ENCODE measurements at places on chromosomes 1 and 21.

DNA sequence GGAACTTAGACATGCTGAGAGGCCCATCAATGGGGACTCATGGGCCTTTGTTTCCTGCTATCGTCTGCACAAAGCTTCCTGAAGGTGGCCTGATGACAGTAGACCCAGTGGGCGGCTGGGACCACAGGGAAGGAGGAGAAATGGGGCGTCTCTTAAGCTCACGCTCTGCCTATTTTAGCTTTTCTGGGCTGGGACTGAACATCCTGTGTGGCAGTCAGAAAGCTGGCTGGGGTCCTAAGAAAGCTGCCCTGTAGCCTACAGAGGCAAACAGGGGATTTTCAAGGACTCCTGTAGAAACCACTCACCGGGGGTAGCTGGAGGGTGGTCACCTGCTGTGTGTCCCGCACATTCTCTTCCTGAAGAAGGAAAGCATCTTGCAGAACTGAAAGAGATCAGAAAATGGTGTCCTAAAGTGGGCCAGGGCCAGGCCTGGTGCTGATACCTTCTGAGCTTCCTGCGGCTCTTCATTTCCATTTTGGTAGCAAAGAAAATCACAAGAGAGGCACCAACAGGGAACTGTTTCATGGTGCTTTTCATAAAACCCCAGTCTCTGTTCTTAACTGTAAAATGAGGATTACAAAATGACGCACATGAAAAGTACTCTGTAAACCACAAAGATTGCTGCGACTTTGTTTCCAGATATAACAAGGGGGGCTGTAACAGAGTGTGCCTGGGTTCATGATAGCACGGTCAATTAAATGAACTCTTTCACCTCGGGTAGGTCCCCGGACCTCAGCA is 8.6 kb downstream of the ZNF496 start:
- DNase-seq = no peak

GRCh38 chr21:35204850-35205541 is 155.9 kb upstream of the RUNX1 start:
- DNase-seq = no peak

GRCh38 chr1:119636491-119637089 is 11.5 kb downstream of the ZNF697 start:
- no peak for DNase-seq

DNA sequence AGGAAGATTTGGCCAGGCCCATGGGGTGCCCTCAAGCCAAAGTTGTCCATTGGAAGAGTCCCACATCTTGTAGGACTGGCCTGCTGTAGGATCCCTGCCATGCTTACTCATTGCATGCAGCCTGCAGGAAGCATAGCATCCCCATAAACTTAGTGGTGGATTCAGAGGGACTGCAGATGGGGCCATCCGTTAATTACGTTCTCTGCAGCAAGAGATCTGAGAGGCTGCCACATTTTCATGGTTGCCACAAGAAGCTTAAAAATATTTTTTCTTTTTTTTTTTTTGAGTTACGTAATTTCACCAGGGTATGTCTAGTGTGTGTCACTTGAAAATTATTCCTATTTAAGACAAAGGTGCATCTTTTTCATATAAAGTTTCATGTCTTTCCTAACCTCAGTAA is 329.7 kb upstream of the USP24 start:
- DNase-seq = no peak

GRCh38 chr1:39698568-39698967 is 7.3 kb upstream of the HPCAL4 start:
- DNase-seq = no peak

GRCh38 chr1:65741993-65742392 is 50.7 kb upstream of the PDE4B start:
- no peak for DNase-seq

Measured in kidney capillary endothelial cell (primary cell).